ENCODE measurements at places on chromosomes 1 and 21. TPM values are rescaled to one million over a fixed set of nuclear protein-coding genes. Genes with fewer than 3 reads are reported as not detected.

DNA sequence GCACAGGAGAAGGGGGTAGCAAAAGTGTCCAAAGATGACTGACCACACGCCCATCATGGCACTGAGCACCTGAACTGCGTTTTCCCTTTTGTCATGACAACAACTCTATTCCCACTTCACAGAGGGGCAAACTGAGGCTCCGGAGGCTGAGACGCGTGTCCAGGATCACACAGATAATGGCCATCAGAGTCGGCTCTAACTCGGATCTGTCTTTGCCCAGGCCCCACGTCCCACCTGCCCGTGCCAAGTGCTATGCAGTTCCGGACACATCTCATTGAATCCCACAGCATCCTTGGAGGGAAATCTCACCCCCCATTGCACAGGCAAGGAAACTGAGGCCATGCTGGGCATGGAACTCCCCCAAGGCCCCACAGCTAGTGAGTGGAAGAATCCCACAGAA is 62.1 kb downstream of the MATN1 start:
- no peak overlapping the region for H3K27ac ChIP-seq
- H3K4me3 ChIP-seq = no peak overlapping the region
- no peak for DNase-seq
- no peaks in the 10 kb centered on the region for H3K36me3 ChIP-seq

DNA sequence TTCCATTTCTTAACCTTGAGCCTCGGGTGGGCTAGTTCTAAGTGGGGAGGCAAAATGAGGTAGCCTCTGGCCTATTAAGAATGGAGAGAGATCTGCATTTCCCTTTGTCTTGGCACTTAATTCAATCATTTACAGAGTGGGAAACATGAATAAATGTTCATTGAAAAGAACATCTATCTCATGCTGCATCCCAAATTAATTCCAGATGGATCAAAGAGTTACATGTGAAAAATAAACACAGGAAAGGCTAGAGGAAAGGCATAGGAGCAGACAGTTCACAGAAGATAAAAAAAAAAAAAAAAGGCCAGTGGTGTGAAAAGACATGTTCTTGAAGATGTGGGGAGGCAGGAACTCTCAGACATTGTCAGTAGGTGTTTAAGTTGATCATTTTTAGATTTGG is 35.7 kb upstream of the EPS8L3 start:
- DNase-seq = no peak
- H3K36me3 ChIP-seq = no peaks in the 10 kb centered on the region
- no peak overlapping the region for H3K4me3 ChIP-seq
- H3K27me3 ChIP-seq = no peaks in the 10 kb centered on the region
- H3K27ac ChIP-seq = no peak overlapping the region

DNA sequence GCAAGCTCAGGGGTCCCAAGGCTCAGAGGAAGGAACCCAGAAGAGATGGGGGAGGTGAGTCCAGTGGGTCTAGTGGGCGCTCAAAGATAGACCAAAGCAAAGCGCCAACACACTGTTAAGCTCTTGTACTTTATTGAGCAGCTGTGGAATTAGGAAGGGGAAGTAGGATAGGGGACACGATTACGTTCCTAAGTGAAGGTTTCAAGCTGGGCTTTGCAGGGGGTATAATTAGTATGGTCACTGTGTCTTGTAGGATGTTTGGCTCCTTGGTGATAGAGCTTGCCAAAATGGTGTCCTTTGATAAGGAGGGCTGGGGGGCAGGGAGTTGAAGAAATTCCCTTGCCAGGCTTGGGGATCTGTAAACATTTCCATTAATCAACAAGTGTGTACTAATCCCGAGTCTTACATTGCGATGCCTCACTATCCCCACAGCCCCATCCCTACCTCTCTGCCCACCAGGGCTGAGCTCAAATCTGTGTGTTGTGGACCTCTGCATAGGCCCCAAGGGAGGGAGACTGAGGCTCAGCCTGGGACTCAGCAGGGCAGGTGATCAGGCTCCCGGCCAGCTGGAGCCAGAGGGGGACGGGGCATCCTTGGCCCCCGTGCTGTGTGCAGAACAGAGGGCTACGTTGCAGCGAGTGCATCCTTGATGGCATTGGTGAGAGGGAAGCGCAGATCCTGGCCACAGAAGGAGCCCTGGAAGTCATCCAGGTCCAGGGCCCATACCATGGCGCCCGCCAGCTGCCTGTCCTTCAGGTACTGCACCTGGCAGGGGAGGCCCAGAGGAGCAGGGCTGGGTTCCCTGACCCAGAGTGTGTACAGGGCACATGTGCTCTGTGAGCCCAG is 3.4 kb upstream of the MYBPH start:
- H3K27me3 ChIP-seq = no peaks in the 10 kb centered on the region
- H3K4me3 ChIP-seq = no peak overlapping the region
- no peak overlapping the region for H3K27ac ChIP-seq
- no peak for DNase-seq
- H3K4me1 ChIP-seq = no peaks in the 10 kb centered on the region
- H3K36me3 ChIP-seq = no peaks in the 10 kb centered on the region

Gene C4BPB
- total RNA-seq = 0.90 TPM
